ENCODE measurements at places on chromosomes 7 and 10.
A peak's percentile ranks its signal among the peaks of the same experiment; 100 is the strongest.

DNA sequence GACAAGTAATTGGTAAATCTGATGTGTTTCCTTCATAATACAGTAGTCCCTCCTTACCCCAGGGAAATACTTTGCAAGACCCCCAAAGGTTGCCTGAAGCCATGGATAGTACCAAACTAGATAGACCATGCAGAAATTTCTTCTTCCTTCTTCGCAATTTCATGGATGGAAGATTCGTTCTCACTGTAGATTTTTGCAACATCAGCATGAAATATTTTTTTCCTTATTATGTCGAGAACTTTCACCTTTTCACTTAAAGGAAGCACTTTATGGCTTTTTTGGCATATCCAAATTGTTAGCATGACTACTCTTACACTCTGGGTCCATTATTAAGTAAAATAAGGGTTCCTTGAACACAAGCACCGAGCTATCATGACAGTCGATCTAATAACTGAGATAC lies 333.2 kb downstream of the LHFPL3 start:
- no peak for DNase-seq

- DNase-seq, result peak; percentile 74
These were observed 101.6 kb downstream of the DYNC2I1 start for GRCh38 chr7:158957921-158958491.

DNA sequence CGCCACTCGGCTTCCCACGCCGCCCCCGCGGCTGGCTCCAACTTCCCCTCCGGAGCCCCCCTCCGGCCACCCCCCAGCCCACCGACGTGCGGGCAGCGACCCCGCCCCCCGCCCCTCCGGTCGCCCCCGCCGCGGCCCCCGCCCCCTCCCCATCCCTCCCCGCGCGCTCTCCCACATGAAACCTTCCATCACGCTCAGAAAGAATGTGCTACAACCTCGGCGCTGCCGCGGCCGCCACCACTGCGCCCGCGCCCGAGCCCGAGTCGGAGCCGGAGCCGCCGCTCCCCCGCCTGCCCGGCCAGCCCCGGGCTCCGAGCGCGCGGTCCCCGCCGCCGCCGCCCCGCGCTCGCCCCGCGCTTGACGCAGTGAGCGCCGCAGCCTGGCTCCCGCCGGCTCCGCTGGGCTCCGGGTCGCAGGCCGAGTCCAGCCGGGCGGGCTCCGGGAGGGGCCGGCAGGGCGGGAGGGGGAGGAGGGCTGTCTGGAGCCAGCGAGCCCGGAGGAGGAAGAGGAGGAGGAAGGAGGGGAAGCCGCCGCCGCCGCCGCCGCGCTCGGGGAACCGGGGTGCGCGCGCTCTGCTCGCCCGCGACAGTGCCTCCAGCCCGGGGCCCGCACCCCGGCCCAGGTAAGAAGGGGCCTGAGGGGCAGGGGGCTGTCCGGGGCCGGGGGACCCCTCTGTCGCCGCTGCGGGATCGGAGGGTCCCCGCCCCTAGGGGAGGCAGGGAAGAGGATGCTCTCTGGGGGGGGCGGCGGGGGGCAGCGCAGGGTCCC lies 4.3 kb upstream of the ELFN1 start:
- no peak for DNase-seq

DNA sequence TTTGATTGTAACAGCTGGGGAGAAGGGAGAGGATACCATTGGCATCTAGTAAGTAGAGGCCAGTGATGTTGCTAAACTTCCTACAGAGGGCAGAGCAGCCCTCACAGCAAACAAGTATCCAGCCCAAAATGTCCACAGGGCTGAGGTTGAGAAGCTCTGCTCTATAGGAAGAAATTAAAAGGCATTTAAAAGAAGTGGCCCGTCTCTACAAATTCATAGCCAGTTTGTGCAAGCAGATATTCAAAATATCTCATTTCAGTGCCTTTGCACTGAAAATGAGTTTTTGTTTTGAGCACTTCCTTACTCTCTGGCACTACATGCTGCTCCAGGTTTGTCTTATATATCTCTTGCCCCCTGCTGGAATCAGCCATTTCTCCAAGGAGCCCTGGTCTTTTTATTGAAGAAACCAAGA lies 330.0 kb downstream of the BBS9 start:
- peak; percentile 46 for DNase-seq

GRCh38 chr10:124971276-124971675 lies 29.4 kb downstream of the ZRANB1 start:
- no peak for DNase-seq

GRCh38 chr7:141359740-141360415 lies 191.3 kb upstream of the AGK start:
- DNase-seq, result no peak

DNA sequence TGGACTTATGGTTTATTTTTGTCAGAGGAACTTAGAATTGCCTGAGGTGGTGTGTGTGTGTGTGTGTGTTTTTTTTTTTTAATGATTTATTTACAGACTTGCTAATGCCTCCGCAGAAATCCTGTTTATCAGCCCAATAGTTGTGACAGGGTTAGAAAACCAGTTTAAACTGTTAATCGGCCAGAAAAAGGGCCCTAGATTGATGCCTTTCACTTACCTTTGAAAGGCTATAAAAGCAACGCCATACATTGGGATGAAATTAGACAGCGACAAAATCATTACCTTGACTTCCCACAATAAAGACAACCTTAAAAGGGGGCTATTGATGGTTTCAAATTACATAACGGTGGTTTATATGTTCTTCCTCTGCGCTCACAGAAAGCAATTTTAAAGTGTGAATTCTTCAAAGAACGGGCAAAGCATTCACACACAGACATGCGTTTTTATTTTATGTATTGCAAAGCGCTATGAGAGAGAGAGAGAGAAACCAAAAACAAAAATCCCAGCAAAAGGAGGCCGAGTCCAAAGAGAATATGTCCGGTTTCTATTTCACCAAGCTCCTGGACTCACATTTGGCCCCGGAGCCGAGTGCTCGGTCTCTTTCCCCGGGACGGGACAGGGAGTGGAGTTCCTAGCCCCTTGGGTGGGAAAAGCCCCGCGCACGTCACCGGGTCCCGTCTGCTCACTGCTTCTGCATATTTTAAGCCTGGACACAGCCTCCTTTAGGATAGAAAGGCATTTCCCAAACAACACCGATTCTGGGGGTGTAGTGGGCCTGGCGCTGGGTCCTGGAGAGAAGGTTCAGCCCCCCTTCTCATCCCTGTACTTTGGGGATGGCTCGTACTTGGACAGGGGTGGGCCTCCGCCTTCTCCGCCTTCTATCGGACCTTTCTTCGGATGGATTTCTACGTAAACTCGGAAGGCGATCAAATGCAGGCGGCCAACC lies 26.8 kb upstream of the VAX1 start:
- DNase-seq, result no peak

DNA sequence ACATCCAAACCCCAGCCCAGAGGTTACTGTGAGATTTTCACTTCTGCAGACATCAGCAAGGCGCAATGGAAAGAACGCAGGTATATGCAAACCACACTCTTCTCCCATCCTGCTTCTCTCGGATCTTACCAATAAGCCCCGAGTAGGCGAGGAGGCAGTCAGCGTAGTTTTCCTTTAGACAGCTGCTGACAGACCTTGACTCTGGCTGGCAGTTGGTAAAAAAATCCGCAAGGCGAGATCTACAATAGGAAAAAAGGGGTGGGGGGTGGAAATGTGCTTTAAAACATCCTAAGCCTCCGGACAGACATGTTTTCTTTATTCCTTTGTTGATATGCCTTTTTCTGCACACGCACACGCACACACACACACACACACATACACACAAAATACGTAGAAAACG lies 176.5 kb downstream of the GFRA1 start:
- DNase-seq, result no peak

DNA sequence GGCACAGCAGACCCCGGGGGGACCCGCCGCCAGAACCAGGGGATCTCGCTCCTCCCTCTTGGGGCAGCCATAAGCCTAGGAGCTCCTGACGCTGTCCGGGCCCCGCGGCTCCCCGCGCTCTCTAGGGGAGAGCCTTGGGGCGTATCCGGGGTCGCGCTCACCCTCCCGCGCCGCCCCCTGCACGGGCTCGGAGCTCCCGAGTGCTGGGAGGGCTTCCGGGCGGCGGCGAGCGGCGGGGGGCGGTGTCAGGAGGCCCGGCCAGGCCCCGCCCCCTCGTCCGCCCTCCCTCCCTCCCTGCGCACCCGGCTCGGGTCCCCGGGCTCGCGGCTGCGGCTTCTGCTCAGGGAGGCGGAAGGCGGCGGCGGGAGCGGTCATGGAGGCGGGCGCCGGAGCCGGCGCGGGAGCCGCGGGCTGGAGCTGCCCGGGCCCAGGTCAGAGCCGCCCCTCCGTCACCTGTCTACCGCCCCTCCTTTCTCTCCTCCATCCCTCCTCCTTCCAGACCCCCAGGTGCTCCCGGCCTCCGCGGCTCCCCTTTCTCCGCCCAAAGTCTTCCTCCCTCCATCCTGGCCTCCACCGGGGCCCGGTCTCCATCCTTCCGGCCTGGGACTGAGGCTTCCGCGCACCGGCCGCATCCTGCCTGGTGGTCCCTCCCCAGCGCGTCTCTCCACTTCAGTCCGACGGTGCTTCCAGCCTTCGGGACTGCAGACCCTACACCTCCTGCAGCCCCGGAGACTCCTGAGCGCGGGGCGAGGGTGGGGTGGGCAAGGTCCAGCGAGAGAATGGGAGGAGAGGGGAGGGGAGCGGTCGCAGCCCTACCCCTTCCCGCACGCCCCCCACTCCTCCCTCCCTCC lies at the start of gene CCDC136:
Gene CCDC136 (plus strand): TSS at position 848 of the 851 bp plus-strand sequence. CDS start 444 bp downstream, outside the sequence.
- DNase-seq, result peak; percentile 29

DNA sequence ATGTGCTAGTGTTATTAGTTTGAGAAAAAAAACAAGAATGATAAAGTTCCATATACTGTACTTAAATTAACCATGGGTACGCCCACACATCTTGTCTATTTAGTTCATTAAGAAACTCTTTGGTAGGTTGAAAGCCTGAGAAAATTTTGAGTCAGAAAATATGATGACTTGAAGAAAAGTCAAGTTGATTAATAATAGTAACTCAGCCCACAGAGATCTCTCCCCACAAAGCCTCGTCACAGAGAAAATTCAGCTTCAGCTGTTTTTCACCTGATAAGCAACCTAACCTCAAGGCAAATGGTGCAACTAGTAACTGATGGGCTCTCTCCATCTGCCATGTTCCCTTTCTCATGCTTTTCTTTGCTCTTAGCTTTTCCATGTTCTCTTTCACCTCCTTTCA lies 1021.6 kb downstream of the GATA3 start:
- DNase-seq, result no peak

- peak; percentile 72 for DNase-seq
These were observed 20.2 kb upstream of the BAIAP2L1 start for GRCh38 chr7:98420966-98421612.

DNA sequence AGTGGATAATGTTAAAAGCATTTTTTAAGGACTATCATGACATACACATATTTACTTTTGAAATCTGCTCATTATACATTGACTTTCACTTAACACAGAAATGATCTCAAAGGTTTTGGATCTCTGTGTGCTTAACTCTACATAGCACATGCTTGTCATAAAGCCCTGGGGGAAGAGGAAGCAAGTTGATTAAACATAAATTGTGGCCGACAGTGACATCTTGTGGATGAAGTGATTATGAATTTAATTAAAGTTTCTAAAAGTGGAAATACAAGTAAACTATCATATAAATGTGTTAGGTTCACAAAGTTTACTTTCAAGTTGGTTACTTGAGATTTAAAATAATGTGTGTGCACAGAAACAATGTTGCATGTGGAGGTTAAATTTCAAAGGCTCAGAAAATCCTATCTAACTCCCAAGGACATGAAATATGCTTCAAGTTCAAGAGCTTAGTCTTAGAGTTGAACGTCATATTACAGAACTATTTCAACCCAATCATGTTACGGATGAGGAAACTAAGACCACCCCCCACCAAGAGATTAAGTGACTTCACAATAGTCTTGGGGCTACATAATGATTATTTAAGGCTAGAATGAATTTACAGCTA lies 1247.8 kb downstream of the GATA3 start:
- peak; percentile 3 for DNase-seq

GRCh38 chr7:131688738-131689661 lies 132.6 kb upstream of the PODXL start:
- peak; percentile 35 for DNase-seq

- no peak for DNase-seq
These were observed 3.4 kb downstream of the FAM24B start for GRCh38 chr10:122875843-122876466.

DNA sequence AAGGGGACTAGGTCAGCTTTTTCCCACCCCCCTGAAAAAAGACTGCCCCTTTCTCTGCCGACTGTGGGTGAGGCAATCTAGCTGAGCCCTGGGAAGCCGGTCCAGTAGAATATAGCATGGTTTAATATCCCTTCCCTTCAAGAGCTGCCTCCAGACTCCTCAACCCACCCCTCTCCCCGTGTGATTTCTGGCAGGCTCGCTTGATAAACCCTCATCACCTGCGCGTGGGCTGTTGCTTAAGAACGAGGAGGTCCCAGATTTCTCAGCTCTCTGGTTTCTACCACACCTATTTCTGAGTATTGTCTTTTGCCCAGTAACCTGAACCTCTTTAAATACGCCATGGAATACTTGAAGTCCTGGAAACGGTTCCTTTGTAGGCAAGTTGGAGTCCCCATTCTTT lies 2.0 kb upstream of the LRRC4 start:
- no peak for DNase-seq

DNA sequence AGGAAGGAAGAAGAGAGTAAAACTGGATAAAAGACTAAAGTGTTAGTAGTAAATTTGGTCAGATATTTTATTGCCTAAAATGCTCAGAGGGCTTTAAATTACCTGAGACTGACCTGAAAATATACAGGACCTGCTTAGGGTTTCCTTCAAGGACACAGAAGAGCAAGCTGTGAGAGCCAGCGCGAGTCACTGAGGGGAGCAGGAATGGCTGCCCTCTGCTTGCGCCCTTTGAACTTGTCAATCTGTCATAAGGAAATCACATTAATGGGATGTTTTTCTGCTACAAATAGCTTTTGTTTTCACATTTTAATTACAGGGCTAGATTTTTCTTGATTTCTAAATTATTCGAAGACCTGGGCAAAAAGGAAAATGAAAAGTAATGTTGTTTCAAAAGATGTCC lies 26.9 kb downstream of the DNAJB9 start:
- no peak for DNase-seq
